CD4-positive, alpha-beta T cell treated with Interleukin-15 for 4 hours (primary cell): ENCODE measurements at places on chromosomes 6 and 20.

- DNase-seq: no peak
Observed at GRCh38 chr6:99607416-99608036, 893 bp downstream of the PRDM13 start.

DNA sequence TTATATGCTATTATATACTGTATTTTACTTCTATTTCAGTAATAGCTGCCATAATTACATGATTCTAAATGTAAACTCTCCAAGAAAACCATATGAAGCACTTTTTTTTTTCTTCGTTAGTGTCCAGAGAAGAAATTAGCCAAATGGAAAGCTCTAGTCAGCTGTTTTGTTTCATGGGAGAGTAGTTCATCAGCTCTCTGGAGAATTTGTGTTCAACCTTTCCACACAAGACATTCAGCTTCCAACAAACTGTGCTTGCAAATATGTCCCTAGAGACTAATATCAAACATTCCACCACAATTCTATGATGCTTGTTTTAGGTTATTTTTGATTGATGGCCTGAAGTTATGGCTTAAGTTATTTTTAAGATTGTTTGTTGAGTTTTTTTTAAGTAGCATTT, 19.5 kb downstream of the FHL5 start:
- DNase-seq: no peak

GRCh38 chr20:11155156-11155756, 481.5 kb upstream of the JAG1 start:
- DNase-seq: no peak

- DNase-seq: no peak
Observed at GRCh38 chr6:1363729-1364572, 25.4 kb upstream of the FOXF2 start.

- no peak for DNase-seq
Observed at GRCh38 chr6:147170269-147170668, 33.9 kb upstream of the STXBP5 start.

DNA sequence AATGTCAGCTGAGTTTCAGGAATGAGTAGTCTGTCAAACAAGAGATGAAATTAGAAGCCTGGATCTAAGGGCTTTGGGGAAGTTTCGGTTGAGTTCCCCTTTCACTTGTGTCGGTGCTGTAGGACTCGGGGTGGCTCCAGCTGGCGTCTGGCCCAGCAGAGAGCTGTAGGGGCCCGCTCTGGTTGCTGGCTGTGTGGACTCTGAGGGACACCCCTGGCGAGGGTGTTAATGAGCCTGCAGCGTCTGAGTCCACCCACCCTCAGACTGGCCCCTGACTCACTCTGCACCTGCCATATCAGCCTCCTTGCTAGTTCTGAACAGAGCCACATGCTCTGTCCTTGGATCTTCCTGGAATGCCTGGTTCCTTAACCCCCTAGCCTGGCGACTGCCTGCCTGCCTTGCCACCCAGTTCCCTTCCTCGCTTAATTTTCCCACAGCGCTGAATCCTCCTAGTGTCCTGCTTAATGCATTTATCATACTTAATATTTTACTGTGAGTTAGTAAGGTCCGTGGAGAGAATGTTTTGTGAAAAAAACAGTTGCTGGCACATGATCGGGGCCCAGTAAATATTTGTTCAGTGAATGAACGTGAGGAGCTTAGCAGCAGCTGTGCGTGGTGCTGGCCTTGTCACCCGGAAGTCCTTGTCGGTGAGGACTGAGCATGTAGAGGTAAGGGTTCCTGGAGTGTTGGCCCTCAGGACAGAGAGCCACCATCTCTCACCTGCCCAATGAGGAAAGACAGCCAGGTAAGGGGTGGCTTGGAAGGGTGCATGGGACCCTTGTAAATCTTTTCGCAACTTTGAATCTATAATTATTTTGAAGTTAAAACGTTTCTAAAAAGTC, 1.6 kb downstream of the DNAJC5 start:
- peak; percentile 10 for DNase-seq
